Astrocyte (in vitro differentiated cells and primary cell): ENCODE measurements at places on chromosomes 2 and 18. TPM values are rescaled to one million over a fixed set of nuclear protein-coding genes. Genes with fewer than 3 reads are reported as not detected.
A peak's percentile ranks its signal among the peaks of the same experiment; 100 is the strongest.

CBLN2 gene
- total RNA-seq = not detected in 2 replicates

OR6B2 gene
- not detected in 2 replicates for total RNA-seq

STK11IP gene
- total RNA-seq = 24.9 TPM in 2 replicates

NAT8 gene
- not detected in 2 replicates for total RNA-seq

MC2R gene
- total RNA-seq = not detected in 2 replicates

CD302 gene
- 0.34 and 0.41 TPM in 2 replicates for total RNA-seq

MPPE1 gene
- total RNA-seq = 22.8 and 29.4 TPM in 2 replicates

MLPH gene
- 14.2 and 16.2 TPM in 2 replicates for total RNA-seq

NXPH2 gene
- 0.38 and 1.0 TPM in 2 replicates for total RNA-seq

DES gene
- 5.2 and 5.4 TPM in 2 replicates for total RNA-seq

- DNase-seq = peak; percentile 16
- H3K36me3 ChIP-seq = no peaks in the 10 kb centered on the region
- H3K27ac ChIP-seq = no peak overlapping the region
- no peaks in the 10 kb centered on the region for H3K27me3 ChIP-seq
- no peak overlapping the region for H3K4me3 ChIP-seq
- no peaks in the 10 kb centered on the region for H3K4me1 ChIP-seq
These were observed 1167.9 kb downstream of the DSC3 start for GRCh38 chr18:29874519-29875098.

- peaks cover 11% of the 10 kb centered on the region for H3K4me1 ChIP-seq
- no peak for DNase-seq
- H3K4me3 ChIP-seq = peak overlapping the region; percentile 1
- H3K27me3 ChIP-seq = peaks cover 81% of the 10 kb centered on the region
- H3K36me3 ChIP-seq = no peaks in the 10 kb centered on the region
These were observed 857 bp upstream of the NEUROD1 start for GRCh38 chr2:181680937-181681811.

DNA sequence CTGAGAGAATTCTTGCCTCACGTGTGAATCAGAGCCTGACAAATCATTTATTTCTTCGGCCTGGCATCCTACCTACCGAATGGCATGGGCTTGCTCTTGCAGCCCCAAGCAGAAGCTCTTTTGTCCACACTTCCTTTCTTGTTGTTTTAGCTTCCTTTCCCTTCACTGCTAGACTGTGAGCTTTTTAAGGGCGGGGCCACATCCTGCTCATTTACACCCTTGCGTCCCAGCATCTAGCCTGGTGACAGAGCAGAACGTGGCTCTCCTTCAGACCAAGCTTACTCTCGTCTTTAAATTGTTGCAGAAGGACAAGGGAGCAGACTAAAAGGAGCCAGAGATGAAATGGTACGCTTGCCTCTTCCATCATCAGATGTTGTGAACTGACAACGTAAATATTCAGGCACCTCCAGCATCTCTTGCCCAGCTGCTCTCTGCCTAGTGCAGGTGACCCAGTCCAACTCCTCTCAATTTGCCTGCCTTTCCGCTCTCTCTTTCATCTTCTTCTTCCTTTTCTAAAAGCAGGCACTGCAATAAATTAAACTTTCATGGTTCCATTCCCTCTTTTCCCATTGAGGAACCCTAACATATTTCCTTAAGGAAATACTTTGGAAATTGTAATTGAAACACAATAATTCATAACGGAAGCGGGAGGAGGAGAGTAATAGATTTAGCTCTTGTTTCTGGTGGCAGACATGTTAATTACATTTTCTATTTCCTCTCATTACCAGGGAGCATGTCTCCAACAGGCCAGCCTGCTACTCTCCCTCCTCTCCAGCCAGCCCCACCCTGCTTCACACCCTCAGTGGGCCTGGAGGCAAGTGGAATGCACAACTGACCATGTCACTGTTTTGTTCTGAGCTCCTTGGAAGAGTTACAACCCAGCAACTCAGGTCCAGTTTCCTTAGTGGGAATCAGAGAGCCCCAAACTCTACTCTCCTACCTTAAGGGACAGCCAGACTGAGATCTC is 228.1 kb upstream of the TRIB2 start:
- no peaks in the 10 kb centered on the region for H3K36me3 ChIP-seq
- H3K4me3 ChIP-seq = no peak overlapping the region

DNA sequence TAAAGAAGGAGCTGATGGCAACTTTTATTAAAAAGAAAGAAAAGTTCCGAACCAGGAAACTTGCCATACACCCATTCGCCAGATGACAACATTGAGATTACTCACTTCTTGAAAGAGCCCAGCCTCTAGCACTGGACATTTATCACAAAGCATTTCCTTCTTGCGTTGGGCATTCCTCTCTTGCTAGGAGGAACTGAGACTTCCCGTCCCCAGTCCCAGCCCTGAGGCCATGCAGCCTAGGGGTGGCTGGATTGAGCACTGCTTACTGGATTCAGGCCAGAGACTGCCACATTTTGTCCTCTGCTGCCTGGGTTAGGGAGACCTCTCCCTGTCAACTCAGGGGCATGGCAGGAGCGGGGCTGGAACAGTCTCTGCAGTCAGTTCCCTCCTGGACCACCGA is 80.1 kb downstream of the SDC1 start:
- H3K4me1 ChIP-seq = peaks cover 42% of the 10 kb centered on the region
- DNase-seq = no peak
- H3K36me3 ChIP-seq = no peaks in the 10 kb centered on the region
- no peak overlapping the region for H3K4me3 ChIP-seq

DNA sequence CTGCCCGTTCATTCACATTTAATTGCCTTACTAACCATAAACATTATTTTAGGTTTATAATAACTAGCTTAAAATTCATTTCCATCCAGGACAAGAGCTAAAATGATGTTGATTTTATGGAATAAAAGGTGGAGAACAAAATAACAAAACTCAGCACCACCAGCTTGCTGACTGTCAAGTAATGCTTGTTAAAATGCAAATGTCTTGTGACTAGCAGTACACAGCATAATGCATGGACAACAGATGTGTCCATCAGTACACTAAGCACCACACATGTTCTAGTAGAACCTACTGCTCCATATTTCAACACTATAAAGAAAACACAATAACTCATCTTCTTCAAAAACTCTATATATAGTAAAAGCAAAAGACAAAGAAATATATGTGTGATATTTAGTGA is 224.7 kb upstream of the SMAD7 start:
- peaks cover 16% of the 10 kb centered on the region for H3K4me1 ChIP-seq
- no peak overlapping the region for H3K27ac ChIP-seq
- no peaks in the 10 kb centered on the region for H3K27me3 ChIP-seq
- no peak for DNase-seq

DNA sequence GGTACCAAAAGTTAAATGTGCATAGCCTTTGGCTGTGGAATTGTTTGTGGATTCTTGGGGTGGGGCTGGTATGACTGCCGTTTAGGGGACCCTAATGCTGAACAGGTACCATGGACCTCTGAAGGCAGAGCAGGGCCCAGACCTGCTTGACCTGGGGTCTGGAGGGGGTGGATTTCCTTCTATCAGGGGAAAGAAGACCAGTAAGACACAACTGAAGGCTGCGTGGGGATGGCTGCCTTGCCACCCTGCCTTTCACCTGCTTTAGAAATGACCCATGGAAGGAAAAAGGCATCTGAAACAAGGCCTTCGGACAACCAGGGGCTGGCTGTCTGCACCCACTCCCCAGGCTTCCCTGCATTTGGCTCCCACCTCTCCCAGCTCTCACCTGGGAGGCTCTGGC is 17.7 kb upstream of the RESP18 start:
- peaks cover 12% of the 10 kb centered on the region for H3K4me1 ChIP-seq
- no peak for DNase-seq
- no peak overlapping the region for H3K4me3 ChIP-seq
- peaks cover 4% of the 10 kb centered on the region for H3K27me3 ChIP-seq
- no peaks in the 10 kb centered on the region for H3K36me3 ChIP-seq

GRCh38 chr2:239519089-239519920 is 118.5 kb upstream of the HDAC4 start:
- H3K4me1 ChIP-seq = no peaks in the 10 kb centered on the region
- no peak for DNase-seq
- no peaks in the 10 kb centered on the region for H3K36me3 ChIP-seq
- H3K4me3 ChIP-seq = no peak overlapping the region

DNA sequence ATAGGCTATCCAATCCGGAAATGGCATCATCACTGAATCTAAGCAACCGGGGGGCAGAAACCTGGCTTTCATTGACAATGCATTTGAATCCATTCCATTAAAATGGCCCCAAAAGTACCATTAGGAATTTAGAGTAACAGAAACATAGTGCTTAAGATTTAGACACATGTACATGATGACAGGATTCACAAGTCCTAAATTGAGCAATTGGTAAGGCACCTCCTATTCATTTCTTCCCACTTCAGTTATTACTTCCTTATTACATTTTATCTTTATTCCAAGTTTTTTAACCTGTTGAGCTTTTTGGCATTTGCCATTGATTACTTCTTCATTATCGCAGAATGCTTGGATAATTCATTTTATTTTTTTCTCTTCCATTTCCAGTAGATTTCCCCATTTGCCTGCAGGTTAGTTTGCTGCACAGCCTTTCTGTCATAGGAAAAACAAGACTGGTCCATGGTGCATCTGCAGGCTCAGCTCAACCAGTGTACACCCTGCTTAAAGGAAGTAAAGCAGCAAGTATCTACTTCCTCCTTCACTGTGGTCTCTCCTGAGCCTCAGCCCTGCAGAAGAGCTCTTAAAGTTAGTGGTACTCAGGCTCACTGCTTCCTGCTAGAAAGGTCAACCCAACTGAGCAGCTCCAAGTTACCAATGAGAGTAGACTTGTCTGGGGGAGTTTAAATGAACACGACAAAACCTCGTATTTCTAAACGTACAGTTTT is 89.2 kb downstream of the DOCK10 start:
- H3K36me3 ChIP-seq = no peaks in the 10 kb centered on the region
- peaks cover 15% of the 10 kb centered on the region for H3K4me1 ChIP-seq
- H3K27me3 ChIP-seq = no peaks in the 10 kb centered on the region
- no peak for DNase-seq
- H3K27ac ChIP-seq = no peak overlapping the region

GRCh38 chr2:207149249-207150213 is 16.2 kb downstream of the KLF7 start:
- H3K27me3 ChIP-seq = no peaks in the 10 kb centered on the region
- no peak overlapping the region for H3K4me3 ChIP-seq
- H3K36me3 ChIP-seq = peaks cover 16% of the 10 kb centered on the region
- peak; percentile 57 for DNase-seq
- peaks cover 60% of the 10 kb centered on the region for H3K4me1 ChIP-seq

DNA sequence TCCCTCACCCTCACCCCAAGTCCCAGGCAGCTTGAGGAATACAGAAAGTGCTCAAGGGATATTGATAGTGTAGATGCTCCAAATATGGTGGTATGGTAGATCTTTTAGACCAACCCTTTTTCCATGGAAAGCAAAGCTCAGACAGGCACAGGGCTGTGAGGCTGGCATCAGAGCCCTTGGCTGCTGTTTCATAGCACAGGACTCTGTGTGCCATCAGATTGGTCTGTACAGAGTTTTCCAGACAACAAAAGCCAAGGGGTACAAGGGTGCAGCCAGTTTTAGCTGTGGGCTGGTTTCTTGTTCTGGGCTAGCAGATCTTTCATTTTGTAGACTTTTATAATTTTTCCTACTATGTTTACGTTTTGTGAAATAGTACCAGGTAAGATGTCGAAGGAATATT is 296.9 kb upstream of the TNP1 start:
- H3K36me3 ChIP-seq = no peaks in the 10 kb centered on the region
- no peaks in the 10 kb centered on the region for H3K4me1 ChIP-seq
- H3K27ac ChIP-seq = no peak overlapping the region
- DNase-seq = no peak

DNA sequence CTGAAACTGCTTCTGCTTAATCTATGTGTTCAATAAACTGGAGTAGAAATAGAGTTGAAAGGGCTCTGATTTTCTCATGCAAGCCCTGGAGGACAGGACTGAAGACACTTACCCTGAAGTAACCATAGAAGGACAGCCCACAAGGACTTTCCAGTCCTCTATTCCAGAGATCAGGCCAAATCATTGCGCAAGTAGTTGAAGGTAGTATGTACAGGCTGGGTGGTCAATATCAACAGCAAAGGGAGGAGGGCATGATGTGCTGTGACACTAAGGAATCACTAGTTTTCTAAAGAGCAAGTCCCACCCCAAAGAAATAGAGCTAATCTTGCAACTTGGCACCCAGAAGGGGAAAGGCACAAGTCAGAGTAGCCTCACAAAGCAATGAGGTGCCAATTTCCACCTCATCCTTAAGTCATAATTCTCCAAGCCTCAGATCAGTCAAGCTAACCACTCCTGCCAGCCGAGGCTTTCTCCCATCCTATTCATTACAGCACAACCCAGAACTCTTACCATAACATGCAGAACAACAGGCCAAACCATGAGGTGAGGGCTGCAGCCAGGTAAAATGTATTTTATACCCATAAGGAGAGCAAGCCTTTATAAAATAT is 533.5 kb downstream of the TNS1 start:
- peaks cover 5% of the 10 kb centered on the region for H3K4me1 ChIP-seq
- H3K36me3 ChIP-seq = no peaks in the 10 kb centered on the region
- no peak for DNase-seq
- H3K4me3 ChIP-seq = no peak overlapping the region
- no peaks in the 10 kb centered on the region for H3K27me3 ChIP-seq
- no peak overlapping the region for H3K27ac ChIP-seq

GRCh38 chr2:28401411-28401810 is 8.8 kb downstream of the FOSL2 start:
- no peak overlapping the region for H3K27ac ChIP-seq
- DNase-seq = no peak
- peaks cover 31% of the 10 kb centered on the region for H3K36me3 ChIP-seq
- no peaks in the 10 kb centered on the region for H3K27me3 ChIP-seq

GRCh38 chr2:217804338-217804737 is 198.5 kb downstream of the TNS1 start:
- no peak overlapping the region for H3K27ac ChIP-seq
- H3K4me1 ChIP-seq = no peaks in the 10 kb centered on the region
- DNase-seq = no peak
- no peaks in the 10 kb centered on the region for H3K27me3 ChIP-seq

DNA sequence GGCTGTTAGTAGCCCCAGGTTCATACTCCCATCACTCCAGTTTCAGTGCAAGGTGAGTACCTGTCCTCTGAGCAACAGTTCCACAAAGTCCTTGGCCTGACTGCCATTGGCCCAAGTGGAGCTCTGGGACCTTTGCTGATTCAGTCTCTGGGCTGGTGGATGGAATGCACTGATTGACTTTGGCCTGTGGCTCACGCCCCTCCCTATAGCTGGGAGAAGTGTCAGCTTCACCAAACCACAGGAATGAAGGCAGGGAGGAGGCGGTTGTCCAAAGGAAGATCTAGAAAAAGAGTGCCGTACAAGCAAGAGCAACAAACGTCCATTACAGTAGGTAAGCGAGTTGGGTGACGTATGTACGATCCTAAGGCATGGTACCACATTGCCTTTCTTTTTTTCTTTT is 34.0 kb downstream of the QPCT start:
- H3K27ac ChIP-seq = peak overlapping the region; percentile 62
- no peaks in the 10 kb centered on the region for H3K36me3 ChIP-seq
- peaks cover 25% of the 10 kb centered on the region for H3K4me1 ChIP-seq
- no peak overlapping the region for H3K4me3 ChIP-seq
- no peaks in the 10 kb centered on the region for H3K27me3 ChIP-seq

- no peak overlapping the region for H3K4me3 ChIP-seq
- H3K27me3 ChIP-seq = no peaks in the 10 kb centered on the region
- H3K36me3 ChIP-seq = no peaks in the 10 kb centered on the region
- no peak overlapping the region for H3K27ac ChIP-seq
- no peaks in the 10 kb centered on the region for H3K4me1 ChIP-seq
These were observed 591.6 kb downstream of the ERBB4 start for GRCh38 chr2:211946960-211947359.

- H3K4me3 ChIP-seq = no peak overlapping the region
- no peak overlapping the region for H3K27ac ChIP-seq
- H3K36me3 ChIP-seq = no peaks in the 10 kb centered on the region
- peaks cover 8% of the 10 kb centered on the region for H3K4me1 ChIP-seq
- no peaks in the 10 kb centered on the region for H3K27me3 ChIP-seq
These were observed 6.7 kb downstream of the MIB1 start for GRCh38 chr18:21747268-21747667.

- H3K27me3 ChIP-seq = no peaks in the 10 kb centered on the region
- no peak overlapping the region for H3K27ac ChIP-seq
- peaks cover 26% of the 10 kb centered on the region for H3K4me1 ChIP-seq
- no peaks in the 10 kb centered on the region for H3K36me3 ChIP-seq
- no peak overlapping the region for H3K4me3 ChIP-seq
These were observed 84.3 kb upstream of the LTBP1 start for GRCh38 chr2:32862269-32863055.
